ENCODE measurements at places on chromosomes 12 and 14.

DNA sequence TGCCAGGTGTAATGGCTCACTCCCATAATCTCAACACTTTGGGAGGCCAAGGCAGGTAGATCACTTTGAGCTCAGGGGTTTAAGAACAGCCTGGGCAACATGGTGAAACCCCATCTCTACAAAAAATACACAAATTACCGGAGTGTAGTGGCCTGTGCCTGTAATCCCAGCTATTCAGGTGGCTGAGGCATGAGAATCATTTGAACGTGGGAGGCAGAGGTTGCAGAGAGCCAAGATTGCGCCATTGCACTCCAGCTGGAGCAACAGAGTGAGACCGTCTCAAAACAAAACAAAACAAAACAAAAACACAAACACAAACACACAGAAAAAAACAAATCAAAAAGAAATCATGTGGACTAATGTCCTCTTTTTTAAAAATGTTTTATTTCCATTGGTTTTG, 104.4 kb downstream of the NUAK1 start:
- no peak for DNase-seq

GRCh38 chr14:66645716-66646115, 137.8 kb downstream of the GPHN start:
- no peak for DNase-seq

DNA sequence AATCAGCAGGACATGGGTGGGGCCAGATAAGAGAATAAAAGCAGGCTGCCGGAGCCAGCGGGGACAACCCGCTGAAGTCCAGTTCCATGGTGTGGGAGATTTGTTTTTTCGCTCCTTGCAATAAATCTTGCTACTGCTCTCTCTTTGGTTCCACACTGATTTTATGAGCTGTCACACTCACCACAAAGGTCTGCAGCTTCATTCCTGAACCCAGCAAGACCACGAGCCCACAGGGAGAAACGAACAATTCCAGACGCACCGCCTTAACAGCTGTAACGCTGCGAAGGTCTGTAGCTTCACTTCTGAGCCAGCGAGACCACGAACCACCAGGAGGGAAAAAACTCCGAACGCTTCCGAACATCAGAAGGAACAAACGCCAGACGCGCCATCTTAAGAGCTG, 2.8 kb upstream of the CNIH1 start:
- DNase-seq = no peak

DNA sequence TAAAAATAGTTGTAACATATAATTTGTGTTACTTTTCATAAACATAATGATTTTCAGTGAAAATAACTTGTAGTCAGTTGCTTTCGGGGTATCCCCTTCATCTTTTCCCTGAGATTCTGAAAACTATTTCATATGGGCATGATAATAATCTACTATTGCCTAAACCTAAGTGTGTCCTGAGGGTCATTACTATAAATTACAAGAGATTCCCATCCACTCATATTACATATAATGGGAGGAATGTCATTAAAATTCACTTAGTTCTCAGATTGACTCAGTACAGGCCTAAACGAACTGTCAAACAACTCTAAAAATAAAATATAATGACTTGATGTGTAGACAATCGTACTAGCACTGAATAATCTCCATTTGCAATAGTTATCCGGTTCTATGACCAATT, 72.7 kb downstream of the PTPRR start:
- no peak for DNase-seq

DNA sequence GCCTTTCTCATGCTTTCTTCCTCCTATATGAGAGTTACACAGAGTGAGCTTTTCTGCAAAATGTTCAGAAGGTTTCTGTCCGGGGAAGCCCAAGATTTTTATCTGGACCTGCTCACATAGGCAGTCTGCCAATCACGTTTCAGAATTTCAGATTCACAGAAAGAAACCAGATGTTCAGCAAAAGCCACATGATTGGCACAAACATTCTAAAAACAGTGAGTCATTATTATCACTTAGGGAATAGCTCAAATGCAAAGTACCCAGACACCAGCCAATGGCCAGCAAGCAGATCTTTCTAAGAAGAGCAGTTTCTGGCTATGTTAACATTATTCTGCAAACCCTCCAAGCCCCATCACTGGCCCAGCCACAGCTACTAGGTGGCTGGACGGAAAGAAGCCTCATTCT, 1558.5 kb upstream of the TMEM132C start:
- no peak for DNase-seq

DNA sequence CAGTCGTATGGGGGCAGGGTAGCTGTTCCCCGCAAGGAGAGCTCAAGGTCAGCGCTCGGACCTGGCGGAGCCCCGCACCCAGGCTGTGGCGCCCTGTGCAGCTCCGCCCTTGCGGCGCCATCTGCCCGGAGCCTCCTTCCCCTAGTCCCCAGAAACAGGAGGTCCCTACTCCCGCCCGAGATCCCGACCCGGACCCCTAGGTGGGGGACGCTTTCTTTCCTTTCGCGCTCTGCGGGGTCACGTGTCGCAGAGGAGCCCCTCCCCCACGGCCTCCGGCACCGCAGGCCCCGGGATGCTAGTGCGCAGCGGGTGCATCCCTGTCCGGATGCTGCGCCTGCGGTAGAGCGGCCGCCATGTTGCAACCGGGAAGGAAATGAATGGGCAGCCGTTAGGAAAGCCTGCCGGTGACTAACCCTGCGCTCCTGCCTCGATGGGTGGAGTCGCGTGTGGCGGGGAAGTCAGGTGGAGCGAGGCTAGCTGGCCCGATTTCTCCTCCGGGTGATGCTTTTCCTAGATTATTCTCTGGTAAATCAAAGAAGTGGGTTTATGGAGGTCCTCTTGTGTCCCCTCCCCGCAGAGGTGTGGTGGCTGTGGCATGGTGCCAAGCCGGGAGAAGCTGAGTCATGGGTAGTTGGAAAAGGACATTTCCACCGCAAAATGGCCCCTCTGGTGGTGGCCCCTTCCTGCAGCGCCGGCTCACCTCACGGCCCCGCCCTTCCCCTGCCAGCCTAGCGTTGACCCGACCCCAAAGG, 804 bp downstream of the GAPDH start:
- DNase-seq = peak; percentile 67

DNA sequence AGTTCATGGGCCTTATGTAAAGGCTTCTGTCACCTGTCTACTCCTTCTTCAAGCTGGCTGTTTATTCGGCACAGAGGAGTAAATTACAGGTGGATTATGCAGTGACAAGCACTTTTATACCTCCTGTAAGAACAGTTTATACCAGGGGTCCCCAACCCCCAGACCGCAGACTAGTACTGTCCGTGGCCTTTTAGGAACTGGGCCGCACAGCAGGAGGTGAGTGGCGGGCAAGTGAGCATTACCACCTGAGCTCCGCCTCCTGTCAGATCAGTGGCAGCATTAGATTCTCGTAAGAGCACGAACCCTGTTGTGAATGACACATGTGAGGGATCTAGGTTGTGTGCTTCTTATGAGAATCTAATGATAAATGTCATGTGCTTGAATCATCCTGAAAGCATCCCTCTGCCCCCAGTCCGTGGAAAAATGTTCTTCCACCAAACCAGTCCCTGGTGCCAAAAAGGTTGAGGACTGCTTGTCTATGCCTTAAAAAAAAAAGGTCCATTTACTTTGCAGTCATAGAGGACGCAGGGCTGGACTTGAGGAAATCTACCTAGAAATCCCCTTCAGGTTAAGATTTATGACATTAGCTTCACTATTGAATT, 78.8 kb downstream of the ETV6 start:
- DNase-seq = no peak

DNA sequence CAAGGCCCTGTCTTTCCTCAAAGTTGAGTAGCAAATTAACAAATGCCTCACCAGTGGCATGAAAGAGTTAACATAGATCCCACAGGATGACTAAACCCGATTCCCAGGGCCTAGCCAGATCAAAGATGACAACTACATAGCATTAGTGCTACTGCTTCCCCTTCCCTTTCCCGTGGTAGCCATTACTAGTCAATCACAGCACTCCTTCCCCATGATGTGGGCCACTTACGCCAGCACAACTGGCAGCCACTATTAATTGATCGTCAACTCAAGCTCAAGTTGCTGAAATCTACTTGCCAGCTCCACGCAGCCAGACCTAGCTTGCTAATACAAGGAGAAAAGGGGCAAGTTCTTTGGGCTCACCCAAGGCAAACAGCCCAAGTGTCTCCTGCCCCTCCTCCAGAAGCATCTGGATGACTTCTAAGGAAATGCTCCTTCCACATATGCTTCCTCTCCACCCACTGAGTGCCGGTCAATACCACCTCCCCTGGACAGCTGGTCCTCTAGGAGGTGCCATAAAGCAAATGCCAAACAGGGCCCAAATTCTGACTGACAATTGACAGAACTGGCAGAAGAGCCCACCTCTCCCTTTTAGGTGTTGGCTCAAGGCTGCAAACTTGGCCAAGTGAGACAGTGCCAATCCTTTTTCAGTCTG, 72.6 kb downstream of the NUAK1 start:
- no peak for DNase-seq

All from nephron progenitor cell (in vitro differentiated cells).